ENCODE measurements at places on chromosomes 6 and 20.

GRCh38 chr6:77619114-77619513 lies 33.7 kb upstream of the MEI4 start:
- H3K27me3 ChIP-seq: no peaks in the 10 kb centered on the region
- H3K36me3 ChIP-seq: no peaks in the 10 kb centered on the region
- no peak for DNase-seq
- no peak overlapping the region for H3K27ac ChIP-seq

DNA sequence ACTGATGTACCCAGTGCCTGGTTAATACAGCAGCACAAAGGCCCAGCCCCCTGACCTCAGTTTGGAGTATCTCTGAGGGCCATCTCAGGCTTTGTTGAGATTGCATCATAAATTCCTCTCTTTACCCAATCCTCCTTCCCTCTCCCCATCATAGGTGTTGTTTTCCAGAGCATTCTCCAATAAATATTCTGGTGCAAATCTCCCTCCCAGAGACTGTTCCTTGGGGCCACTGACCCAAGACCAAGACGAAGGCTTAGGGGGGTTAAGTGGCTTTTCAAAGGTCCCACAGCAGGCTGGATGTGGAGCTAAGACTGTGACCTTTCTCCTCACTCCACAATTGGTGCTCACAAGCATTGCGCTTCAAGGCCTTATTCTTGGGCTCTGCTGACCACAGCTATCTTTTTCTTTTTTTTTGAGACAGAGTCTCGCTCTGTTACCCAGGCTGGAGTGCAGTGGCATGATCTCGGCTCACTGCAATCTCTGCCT lies 72.4 kb upstream of the ZMYND8 start:
- H3K4me3 ChIP-seq: no peak overlapping the region
- H3K4me1 ChIP-seq: no peaks in the 10 kb centered on the region
- H3K27me3 ChIP-seq: no peaks in the 10 kb centered on the region
- H3K36me3 ChIP-seq: no peaks in the 10 kb centered on the region
- no peak overlapping the region for H3K27ac ChIP-seq
- no peak for DNase-seq

- H3K4me3 ChIP-seq: no peak overlapping the region
- no peak for DNase-seq
- H3K27me3 ChIP-seq: no peaks in the 10 kb centered on the region
- no peaks in the 10 kb centered on the region for H3K36me3 ChIP-seq
- peaks cover 18% of the 10 kb centered on the region for H3K4me1 ChIP-seq
Observed at GRCh38 chr6:131036143-131036542, 26.9 kb downstream of the EPB41L2 start.

DNA sequence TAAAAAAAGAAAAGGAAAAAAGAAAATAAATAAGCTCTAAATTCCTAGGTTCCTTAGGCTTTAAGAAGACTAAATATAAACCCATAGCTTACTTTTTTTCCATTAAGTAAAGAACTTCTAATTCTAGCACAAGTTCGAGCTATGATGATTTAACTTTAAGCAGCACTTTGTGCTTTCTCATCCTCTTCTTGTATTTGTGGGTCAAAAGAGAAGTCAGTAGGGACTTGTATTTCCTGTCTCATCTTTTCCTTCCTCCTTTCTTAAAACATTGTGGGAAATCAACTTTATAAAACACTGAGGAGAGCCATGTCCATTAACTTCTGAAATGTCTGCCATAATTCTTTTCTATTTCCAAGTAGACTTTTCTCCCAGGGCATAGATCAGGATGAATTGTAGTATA lies 637.7 kb upstream of the CITED2 start:
- H3K4me1 ChIP-seq: no peaks in the 10 kb centered on the region
- no peak overlapping the region for H3K27ac ChIP-seq
- H3K4me3 ChIP-seq: no peak overlapping the region
- no peak for DNase-seq

GRCh38 chr20:50344232-50345071 lies 153.8 kb downstream of the CEBPB start:
- H3K27ac ChIP-seq: no peak overlapping the region
- H3K36me3 ChIP-seq: no peaks in the 10 kb centered on the region
- no peak for DNase-seq

- H3K27ac ChIP-seq: peak overlapping the region; percentile 71
- no peak for DNase-seq
Observed at GRCh38 chr6:53282741-53283140, 66.0 kb downstream of the ELOVL5 start.
